Right lung (tissue), 10 donors: ENCODE measurements at places on chromosomes 5 and 9. TPM values are rescaled to one million over a fixed set of nuclear protein-coding genes. Genes with fewer than 3 reads are reported as not detected.

DNA sequence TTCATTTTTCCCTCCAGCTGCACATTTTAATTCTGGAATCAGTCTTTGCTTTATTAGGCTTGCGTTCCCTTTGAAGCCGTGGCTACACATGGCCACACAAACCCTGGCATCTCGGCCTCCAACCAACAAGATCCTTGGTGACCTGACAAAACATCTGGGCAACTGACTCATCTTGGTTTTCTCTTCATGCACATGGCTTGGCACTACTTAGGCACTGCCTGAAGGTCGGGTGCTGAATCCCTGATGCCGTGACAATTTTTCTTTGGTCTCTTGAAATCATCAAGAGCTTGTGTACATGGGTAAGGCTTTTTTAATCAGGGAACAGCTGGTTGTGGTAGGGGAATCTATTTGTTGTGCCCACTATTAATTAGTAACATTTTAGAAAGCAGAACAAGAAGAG lies 16.0 kb upstream of the PAPPA start:
- DNase-seq = no peak

DNA sequence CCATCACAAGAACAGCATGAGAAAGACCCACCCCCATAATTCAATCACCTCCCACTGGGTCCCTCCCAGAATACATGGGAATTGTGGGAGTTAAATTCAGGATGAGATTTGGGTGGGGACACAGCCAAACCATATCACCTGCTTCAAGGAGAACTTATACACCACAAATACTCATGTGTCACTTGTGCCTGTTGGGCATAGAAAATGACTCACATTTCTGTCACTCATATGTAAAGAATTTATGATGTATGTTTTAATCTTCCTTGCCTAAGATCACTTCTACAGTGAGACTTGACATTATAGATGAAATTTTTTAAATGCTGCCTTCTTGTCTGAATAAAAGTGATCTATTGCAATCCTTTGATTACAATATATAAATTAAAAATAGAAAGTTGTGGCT lies 23.0 kb upstream of the PRDM6 start:
- no peak for DNase-seq

- no peak for DNase-seq
Measured at GRCh38 chr5:6273090-6273735, 105.1 kb downstream of the MED10 start.

DNA sequence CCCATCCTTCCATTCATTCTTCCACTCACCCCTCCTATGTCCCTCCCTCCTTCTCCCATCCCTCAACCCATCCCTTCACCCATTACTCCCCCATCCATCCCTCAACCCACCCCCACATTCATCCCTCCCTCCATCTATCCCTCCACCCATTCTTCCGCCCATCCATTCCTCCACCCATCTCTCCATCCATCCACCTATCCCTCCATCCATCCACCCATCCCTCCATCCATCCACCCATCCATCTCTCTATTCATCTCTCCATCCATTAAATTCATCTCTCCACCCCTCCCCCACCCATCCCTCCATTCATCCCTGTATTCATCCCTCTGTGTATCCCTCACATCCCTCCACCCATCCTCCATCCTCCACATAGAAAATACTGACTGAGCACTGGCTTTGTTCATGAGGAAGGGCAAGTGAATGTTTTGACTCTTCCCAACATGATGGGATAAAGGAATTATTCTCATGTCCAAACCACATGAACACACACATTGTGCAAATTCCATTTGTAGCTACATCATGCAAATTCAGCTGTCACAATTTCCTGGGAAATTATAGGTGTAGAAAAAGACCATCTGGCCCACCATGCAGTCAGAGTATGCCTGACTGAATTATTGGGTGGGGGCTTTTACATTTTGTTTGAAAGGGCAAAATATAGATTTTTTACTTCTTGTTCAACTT lies 6.9 kb upstream of the VAV2 start:
- no peak for DNase-seq

- DNase-seq = no peak
Measured at GRCh38 chr5:177512736-177513380, 3.2 kb upstream of the DOK3 start.

DNA sequence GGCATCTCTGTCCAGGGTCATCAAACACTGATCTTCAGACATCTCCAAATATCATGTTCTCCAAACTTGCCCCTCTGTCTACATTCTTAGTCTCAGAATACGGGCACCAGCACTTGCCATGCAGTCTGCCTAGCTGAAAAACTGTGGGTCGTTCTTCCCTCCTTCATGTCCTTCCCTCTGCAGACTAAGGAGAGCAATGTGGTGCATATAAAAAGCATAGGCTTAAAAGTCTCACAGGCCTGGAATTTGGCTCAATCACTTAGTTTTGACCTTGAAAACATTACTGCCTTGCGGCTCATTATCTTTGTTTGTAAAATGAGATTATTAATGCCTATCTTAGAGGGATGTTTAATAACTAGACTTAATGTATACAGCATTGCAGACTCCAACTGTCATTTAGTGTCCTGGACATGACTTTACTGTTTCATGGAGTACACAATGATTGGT lies 362.8 kb downstream of the NPR3 start:
- DNase-seq = no peak

GRCh38 chr5:169545762-169546161 lies 37.8 kb upstream of the SPDL1 start:
- no peak for DNase-seq

GRCh38 chr5:103785569-103785968 lies 223.0 kb upstream of the NUDT12 start:
- DNase-seq = no peak

GRCh38 chr9:125536776-125537175 lies 170.2 kb downstream of the MAPKAP1 start:
- DNase-seq = no peak

DNA sequence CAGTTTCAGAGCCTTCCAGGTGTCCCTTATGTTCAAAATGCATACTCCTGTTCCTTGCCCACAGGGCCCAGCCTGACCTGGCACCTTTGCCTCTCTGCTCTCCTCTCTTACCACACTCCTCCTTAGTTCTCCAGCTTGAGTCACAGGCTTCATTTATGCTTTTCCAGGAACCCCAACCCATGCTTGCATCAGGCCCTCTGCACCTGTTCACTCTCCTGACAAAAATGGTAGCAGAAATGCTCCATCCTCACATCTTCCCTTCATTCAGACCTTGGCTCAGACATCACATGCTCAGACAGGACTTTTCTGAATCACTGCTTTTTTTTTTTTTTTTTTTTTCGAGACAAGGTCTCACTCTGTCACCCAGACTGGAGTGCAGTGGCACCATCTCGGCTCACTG lies 15.1 kb upstream of the RNF145 start:
- DNase-seq = no peak

DNA sequence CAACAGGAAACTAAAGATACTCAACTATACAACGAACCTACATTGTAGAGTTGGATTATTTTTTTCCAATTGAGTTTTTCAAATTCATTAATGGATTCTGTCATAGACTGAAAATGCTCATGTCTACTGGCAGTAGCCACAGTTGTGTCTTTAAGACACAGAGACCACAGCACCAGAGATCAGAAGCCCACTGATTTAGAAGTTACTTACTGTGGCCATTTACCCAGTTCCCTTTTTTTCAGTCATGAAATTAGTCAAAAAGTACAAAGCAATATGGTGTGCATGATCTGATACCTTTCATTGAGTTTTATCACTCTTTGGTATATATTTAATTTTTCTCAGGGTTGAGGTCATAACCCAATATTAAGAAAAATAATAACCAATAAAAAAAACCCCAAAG lies 1640.2 kb upstream of the WWC1 start:
- DNase-seq = no peak

- no peak for DNase-seq
Measured at GRCh38 chr5:80250801-80251200, 5.0 kb downstream of the SERINC5 start.

DNA sequence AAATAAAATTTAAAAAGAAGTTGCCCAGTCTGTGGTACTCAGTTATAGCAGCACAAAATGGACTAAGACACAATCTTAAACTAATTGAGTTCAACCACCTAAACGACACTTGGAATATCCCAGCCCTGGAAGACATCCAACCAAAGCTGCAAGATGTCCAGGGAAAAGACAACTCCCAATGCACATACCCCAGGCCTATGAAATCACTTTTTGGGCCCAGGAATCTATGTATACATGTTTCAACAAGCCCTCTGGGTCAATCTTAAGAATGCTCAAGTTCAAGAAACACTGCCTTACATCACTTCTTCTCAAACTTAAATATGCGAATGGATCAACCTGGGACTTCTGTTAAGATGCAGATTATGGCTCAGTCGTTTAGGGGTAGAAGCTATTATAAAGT lies 148.6 kb downstream of the ELAVL2 start:
- DNase-seq = no peak

Gene N4BP3
- polyA plus RNA-seq = 9.5 TPM

Gene TMEM252
- polyA plus RNA-seq = 3.5 TPM

Gene HAVCR2
- 2.6 TPM for polyA plus RNA-seq

Gene ZNF367
- 10.8 TPM for polyA plus RNA-seq

Gene UBE2QL1
- polyA plus RNA-seq = 0.21 TPM

Gene FAM174A
- 25.9 TPM for polyA plus RNA-seq

Gene ZNF300
- polyA plus RNA-seq = 33.3 TPM
